ENCODE measurements at places on chromosomes 2 and 18.

DNA sequence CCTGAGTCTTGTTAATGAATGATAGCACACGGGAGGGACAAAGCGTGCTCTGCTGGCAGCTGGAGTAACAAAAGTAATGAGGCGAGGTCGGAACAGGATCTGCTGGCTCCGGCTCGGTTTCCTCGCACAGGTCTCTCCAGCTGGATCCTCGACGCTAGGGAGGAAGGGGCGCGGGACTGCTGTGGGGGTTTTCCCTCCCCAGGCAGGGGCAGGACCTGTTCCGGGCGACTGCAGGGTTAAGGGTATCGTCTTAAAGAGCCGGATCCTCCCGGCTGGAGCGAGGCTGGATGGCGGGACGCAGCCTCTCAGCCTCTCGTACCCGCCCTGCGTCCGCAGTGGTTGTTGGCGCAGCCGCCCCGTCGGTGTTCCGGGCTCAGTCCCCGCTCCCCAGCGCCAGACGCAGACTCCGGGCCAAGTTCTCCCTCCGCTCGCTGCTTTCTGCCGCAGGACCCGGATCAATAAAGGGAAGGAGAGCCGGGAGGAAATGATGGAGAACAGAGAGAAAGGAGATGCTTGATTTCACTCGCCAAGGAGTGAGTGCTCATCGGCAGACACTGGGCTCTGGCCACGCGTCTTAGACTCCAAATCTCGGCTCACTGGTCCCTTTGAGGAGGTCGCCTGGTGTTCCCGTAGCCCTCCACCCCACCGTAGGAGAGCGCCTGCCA lies 1.1 kb upstream of the LIPG start:
- peaks cover 68% of the 10 kb centered on the region for H3K27me3 ChIP-seq
- peaks cover 23% of the 10 kb centered on the region for H3K4me1 ChIP-seq
- peak overlapping the region; percentile 88 for H3K4me3 ChIP-seq
- H3K36me3 ChIP-seq, result peaks cover 7% of the 10 kb centered on the region

DNA sequence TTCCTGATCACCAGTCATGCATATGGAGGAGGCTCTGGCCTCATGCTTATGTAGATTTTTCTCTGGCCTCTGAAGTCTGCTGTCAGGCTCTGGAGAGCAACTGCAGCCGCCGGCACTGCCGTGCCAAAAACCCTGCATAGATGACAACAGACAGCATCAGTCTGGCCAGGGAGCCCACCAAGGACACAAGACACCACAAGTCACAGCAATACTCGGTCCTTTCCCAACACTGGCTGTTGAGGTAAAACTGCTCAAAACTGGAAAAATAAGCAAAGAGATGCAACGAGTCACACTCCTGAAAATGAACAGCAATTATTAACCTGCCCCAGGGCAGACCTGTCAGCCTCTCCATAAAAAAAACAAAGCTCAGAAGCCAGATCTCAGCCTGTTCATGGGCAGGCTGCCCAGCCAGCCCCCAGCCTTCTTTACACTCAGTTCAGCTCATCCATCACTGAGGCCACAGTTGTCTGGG lies 186.0 kb upstream of the RAB6C start:
- no peaks in the 10 kb centered on the region for H3K36me3 ChIP-seq
- H3K27me3 ChIP-seq, result peaks cover 41% of the 10 kb centered on the region
- H3K4me3 ChIP-seq, result no peak overlapping the region
- no peak for DNase-seq

GRCh38 chr2:82591718-82592117 lies 1867.4 kb downstream of the SUCLG1 start:
- no peak overlapping the region for H3K27ac ChIP-seq
- H3K27me3 ChIP-seq, result no peaks in the 10 kb centered on the region
- H3K36me3 ChIP-seq, result no peaks in the 10 kb centered on the region
- H3K4me1 ChIP-seq, result no peaks in the 10 kb centered on the region

- no peaks in the 10 kb centered on the region for H3K4me1 ChIP-seq
- no peak overlapping the region for H3K4me3 ChIP-seq
- H3K27ac ChIP-seq, result no peak overlapping the region
- H3K27me3 ChIP-seq, result peaks cover 16% of the 10 kb centered on the region
- no peak for DNase-seq
Observed at GRCh38 chr2:216754336-216754735, 59.0 kb upstream of the IGFBP5 start.

- H3K4me3 ChIP-seq, result no peak overlapping the region
- H3K27me3 ChIP-seq, result peaks cover 18% of the 10 kb centered on the region
- H3K36me3 ChIP-seq, result peaks cover 4% of the 10 kb centered on the region
- DNase-seq, result no peak
Observed at GRCh38 chr2:85470850-85471800, 52.6 kb downstream of the SH2D6 start.

GRCh38 chr2:99911736-99912135 lies 230.7 kb downstream of the AFF3 start:
- peaks cover 6% of the 10 kb centered on the region for H3K4me1 ChIP-seq
- no peak for DNase-seq
- no peak overlapping the region for H3K4me3 ChIP-seq
- no peak overlapping the region for H3K27ac ChIP-seq
- no peaks in the 10 kb centered on the region for H3K36me3 ChIP-seq

- no peaks in the 10 kb centered on the region for H3K27me3 ChIP-seq
- no peak overlapping the region for H3K4me3 ChIP-seq
- peaks cover 8% of the 10 kb centered on the region for H3K4me1 ChIP-seq
- no peak overlapping the region for H3K27ac ChIP-seq
Observed at GRCh38 chr18:62741118-62741566, 25.8 kb downstream of the PHLPP1 start.

- no peak overlapping the region for H3K4me3 ChIP-seq
- H3K27me3 ChIP-seq, result peaks cover 36% of the 10 kb centered on the region
- no peak overlapping the region for H3K27ac ChIP-seq
- H3K4me1 ChIP-seq, result peaks cover 5% of the 10 kb centered on the region
- H3K36me3 ChIP-seq, result peaks cover 3% of the 10 kb centered on the region
Observed at GRCh38 chr2:421406-421805, 133.5 kb upstream of the ALKAL2 start.

DNA sequence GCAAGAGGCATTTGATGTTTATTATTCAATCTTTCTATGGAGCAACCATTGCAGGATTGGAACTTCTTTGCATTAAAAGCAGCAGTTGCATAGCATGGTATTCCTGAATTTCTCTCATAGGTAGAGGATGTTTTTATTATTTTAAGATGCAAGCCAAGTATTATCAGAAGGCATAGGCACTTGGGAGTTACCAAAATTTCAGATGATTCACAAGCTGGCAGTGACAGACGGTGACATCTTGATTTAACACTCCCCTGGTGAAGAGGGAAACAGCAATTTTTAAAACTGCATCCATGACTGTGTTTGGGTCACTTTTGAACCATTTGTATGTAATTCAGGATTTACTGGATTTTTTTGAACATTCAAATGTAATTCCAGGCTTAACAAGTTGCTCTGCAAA lies 654.3 kb downstream of the SLC4A3 start:
- H3K36me3 ChIP-seq, result no peaks in the 10 kb centered on the region
- H3K4me1 ChIP-seq, result no peaks in the 10 kb centered on the region
- no peak overlapping the region for H3K4me3 ChIP-seq
- H3K27me3 ChIP-seq, result no peaks in the 10 kb centered on the region
- no peak for DNase-seq

All from T-helper 17 cell (primary cell).